Liver (tissue), 10 donors: ENCODE measurements at places on chromosomes 12 and 14. TPM values are rescaled to one million over a fixed set of nuclear protein-coding genes. Genes with fewer than 3 reads are reported as not detected.

DNA sequence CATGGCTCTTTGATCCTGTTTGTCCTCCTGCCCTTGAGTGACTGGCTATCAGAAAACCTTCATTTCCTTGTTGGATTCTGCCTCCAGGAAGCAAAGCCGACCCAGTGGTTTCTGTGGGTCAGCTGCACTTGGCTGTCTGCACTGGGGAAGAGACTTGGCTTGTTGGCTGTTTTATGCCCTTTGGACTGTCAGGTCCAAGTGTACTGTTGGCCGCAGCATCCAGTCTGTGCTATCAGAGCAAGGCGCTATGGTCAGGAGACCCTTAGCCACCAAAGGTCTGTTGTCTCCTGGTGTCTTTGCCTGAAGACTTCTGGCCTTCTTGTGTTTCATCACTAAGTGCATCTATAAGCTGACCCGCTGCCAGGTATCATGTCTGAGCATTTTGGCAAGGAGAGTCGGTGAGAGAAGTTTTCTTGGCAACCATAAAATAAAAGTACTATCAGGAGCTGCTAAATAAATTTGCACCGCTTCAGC, 177.4 kb upstream of the HIF1A start:
- no peak for DNase-seq

GRCh38 chr12:98883231-98883630, 238.1 kb downstream of the APAF1 start:
- no peak for DNase-seq

DNA sequence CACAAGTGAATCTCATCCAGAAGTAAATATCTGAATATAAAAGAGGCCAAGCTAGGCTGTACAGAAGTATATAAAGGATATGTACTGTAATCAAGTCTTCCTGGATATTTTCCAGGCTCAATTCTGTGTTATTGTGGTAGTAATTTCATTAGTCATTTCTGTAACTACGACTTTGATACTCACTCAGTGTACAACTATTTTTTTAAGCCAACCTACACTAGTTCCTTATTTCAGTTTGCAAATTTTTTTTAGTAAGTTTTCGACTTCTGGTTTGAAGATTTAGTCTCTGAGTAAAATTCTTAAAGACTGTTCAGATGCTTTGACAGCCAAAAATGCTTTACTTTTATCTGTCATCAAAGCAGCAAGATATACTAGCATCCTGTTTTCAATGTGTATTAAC, 130.8 kb downstream of the CAPZA3 start:
- no peak for DNase-seq

DNA sequence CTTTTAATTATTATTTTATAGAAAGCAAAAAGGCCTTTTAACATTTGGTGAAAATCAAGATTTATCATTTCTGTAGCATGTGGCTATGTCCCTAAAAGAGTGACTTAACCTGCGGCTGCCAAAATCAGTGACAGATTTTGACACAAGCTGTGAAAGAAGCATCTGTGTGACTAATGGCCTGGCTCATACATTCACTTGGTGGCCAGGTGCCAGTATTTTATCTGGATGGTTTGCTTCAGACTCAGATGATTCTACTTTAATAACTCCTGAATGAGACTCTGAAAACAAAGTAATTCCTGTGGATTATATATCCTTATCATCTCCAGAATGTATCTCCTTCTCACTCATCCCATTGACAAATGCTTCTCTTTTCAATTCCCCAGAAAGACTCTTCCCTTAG, 103.0 kb downstream of the FSCB start:
- no peak for DNase-seq

GRCh38 chr12:52686756-52687487, 6.7 kb upstream of the KRT1 start:
- no peak for DNase-seq

Gene PLA2G1B
- 1.4 TPM for total RNA-seq

Gene MMAB
- 47.1 TPM for total RNA-seq
